ENCODE measurements at places on chromosomes 7 and 10. TPM values are rescaled to one million over a fixed set of nuclear protein-coding genes. Genes with fewer than 3 reads are reported as not detected.

- peak; percentile 92 for DNase-seq
Measured at GRCh38 chr10:100510533-100511308, 8.9 kb downstream of the SEC31B start.

- no peak for DNase-seq
Measured at GRCh38 chr10:31272841-31273240, 46.2 kb upstream of the ZEB1 start.

DNA sequence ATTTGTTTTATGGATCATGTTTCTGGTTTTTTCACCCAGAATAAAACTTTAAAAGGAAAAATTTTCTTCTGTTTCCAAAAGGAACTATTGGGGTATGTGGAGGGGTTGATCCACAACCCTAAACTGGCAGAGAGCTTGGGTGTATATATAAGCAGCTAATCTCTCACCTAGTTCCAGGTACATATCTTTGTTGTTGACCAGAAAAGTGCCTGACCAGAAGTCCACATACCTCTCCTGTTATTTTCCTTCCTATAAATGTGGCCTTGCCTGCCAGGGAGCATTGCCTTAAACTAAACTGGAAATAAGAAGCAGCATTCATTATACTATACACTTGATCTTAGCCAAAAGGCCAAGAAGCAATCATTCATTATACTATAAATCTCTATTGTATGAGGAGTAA lies 112.0 kb downstream of the ZEB1 start:
- DNase-seq: no peak

- DNase-seq: no peak
Measured at GRCh38 chr7:1378610-1379601, 80.4 kb downstream of the MICALL2 start.

- no peak for DNase-seq
Measured at GRCh38 chr7:73681031-73681430, 2.2 kb downstream of the DNAJC30 start.

- DNase-seq: no peak
Measured at GRCh38 chr7:112512451-112513210, 31.8 kb downstream of the LSMEM1 start.

- no peak for DNase-seq
Measured at GRCh38 chr10:33557313-33557712, 222.8 kb upstream of the NRP1 start.

- DNase-seq: no peak
Measured at GRCh38 chr7:158672975-158673374, 31.6 kb downstream of the NCAPG2 start.

DNA sequence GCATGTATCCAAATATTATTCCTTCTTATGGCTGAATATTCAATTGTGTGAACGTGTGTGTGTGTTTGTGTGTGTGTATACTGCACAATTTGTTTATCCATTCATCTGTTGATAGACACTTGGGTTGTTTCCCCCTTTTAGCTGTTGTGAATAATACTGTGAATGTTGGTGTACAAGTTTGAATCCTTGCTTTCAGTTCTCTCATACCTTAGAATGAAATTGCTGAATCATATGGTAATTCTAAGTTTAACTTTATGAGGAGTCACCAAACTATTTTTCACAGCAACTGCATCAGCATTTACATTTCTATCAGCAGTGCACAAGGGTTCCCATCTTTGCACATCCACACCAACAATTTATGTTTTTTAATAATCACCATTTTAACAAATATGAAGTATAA lies 86.9 kb upstream of the GATAD1 start:
- no peak for DNase-seq

GRCh38 chr7:40077849-40078248 lies 56.6 kb downstream of the MPLKIP start:
- no peak for DNase-seq

- DNase-seq: no peak
Measured at GRCh38 chr10:55476129-55476528, 675.1 kb upstream of the PCDH15 start.

GRCh38 chr10:31343551-31343950 lies 24.5 kb downstream of the ZEB1 start:
- DNase-seq: no peak

The WIPF3 gene
- not detected for total RNA-seq

The ITIH5 gene
- not detected for total RNA-seq

The PON1 gene
- total RNA-seq: not detected

The LRRC4 gene
- 0.24 TPM for total RNA-seq

The KCNH2 gene
- total RNA-seq: not detected

The TET1 gene
- total RNA-seq: 3.3 TPM
